ENCODE measurements at places on chromosomes 12 and 14.
A peak's percentile ranks its signal among the peaks of the same experiment; 100 is the strongest.

DNA sequence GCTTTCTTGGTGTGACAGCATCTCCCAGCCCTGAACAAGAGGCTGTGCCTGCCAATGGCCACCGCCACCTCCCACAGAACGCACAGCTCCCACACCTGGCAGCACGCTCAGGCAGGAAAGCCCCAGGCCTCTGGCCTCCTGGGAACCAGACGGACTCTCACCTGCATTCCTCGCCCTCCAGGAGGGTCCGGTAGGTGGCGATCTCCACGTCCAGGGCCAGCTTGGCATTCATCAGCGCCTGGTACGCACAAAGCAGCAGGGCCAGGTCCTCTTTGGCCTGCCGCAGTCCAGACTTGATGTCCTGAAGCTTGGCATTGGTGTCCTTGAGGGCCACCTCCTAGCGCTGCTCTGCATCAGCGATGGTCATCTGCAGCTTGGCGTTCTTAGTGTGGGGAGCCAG lies 12.1 kb upstream of the KRT77 start:
- DNase-seq = no peak

GRCh38 chr14:28151926-28152325 lies 614.7 kb upstream of the FOXG1 start:
- DNase-seq = no peak

DNA sequence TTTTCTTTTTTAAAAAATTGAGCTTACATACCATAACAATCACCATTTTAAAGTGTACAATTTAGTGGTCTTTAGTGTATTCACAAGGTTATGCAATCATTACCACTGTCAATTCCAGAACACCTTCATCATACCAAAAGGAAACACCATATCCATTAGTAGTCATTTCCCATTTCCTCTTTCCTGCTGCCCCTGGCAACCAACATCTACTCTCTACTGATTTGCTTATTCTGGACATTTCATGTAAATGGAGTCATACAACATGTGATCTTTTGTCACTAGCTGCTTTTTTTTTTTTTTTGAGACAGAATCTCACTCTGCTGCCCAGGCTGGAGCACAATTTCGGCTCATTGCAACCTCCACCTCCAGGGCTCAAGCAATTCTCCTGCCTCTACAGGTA lies 66.8 kb upstream of the CFL2 start:
- peak; percentile 88 for DNase-seq

- DNase-seq = no peak
Observed at GRCh38 chr12:3204730-3205531, 127.8 kb downstream of the TSPAN9 start.

- no peak for DNase-seq
Observed at GRCh38 chr12:59615392-59616165, 19.8 kb downstream of the SLC16A7 start.

- peak; percentile 74 for DNase-seq
Observed at GRCh38 chr14:102594514-102595175, 2.2 kb downstream of the RCOR1 start.

DNA sequence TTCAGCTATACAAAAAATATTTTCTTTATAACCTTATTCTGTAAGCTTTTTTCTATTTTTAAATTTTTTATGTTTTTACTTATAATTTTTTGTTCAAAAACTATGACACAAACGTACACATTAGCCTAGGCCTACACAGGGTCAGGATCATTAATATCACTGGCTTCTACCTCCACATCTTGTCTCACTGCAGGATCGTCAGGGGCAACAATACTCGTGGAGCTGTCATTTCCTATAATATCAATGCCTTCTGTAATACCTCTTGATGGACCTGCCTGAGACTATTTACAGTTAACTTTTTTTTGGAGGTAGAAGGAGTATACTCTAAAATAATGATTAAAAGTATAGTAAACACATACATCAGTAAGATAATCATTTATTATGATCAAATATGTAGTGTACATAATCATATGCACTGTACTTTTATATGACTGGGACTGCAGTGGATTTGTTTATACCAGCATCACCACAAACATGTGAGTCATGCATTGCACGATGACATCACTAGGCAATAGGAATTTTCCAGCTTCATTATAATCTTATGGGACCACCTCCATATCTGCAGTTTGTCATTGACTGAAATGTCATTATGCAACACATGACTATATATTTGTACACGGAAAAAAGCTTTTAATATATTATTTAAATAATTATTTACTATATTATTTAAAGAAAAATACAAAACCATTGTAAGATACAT lies 18.5 kb upstream of the PMCH start:
- DNase-seq = peak; percentile 69

- DNase-seq = no peak
Observed at GRCh38 chr12:46363582-46364299, 8.8 kb downstream of the SLC38A2 start.

DNA sequence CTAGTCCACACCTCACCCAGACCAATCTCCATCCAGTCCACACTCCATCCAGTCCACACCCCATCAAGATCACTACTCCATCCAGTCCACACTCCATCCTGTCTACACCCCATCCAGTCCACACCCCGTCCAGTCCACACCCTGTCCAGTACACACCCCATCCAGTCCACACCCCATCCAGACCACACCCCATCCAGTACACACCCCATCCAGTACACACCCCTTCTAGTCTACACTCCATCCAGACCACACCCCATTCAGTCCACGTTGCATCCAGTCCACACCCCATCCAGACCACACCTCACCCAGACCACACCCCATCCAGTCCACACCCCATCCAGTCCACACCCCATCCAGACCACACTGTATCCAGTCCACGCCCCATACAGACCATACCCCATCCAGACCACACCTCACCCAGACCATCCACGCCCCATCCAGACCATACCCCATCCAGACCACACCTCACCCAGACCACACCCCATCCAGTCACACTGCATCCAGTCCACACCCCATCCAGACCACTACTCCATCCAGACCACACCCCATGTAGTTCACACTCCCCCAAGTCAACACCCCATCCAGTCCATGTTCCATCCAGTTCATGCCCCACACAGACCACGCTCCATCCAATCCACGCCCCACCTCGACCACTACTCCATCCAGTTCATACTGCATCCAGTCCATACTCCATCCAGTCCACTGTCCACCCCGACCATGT lies 116.6 kb upstream of the RTL1 start:
- no peak for DNase-seq

- DNase-seq = peak; percentile 75
Observed at GRCh38 chr14:70567791-70568190, 32.7 kb downstream of the MED6 start.

- peak; percentile 33 for DNase-seq
Observed at GRCh38 chr14:75341620-75342019, 63.0 kb downstream of the FOS start.

DNA sequence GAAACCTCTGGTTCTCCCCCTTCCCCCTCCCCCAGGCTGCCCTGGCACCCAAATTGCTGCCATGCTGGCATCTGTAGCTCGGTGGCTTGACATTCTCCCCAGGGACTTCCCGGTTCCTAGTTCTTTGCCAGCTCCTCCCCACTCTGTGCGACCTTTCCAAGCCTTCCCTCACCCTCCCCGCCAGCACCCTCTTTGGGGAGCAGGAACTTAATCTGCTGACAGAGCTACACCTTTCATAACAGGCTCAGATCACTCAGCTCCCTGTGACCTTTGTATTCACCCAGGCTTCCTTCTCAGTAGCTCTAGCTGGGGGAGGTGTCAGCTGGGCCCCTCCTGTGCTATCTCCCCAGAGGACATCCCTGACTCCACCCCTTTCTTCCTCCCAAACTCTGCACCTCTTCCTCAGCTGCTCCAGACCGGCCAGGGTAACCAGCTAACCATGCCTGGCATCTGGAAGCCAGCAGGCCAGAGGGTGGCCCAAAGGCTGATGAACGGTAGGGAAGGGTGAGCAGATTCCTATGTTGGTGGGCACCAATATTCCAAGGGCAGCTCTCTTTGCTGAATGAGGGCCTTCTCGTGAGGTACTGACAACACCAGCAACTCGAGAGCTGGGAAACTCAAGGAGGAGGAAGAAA lies 1.8 kb upstream of the COX14 start:
- DNase-seq = no peak

- DNase-seq = no peak
Observed at GRCh38 chr12:104273503-104273902, 30.0 kb upstream of the EID3 start.

GRCh38 chr12:21678959-21679358 lies 21.3 kb upstream of the LDHB start:
- no peak for DNase-seq

DNA sequence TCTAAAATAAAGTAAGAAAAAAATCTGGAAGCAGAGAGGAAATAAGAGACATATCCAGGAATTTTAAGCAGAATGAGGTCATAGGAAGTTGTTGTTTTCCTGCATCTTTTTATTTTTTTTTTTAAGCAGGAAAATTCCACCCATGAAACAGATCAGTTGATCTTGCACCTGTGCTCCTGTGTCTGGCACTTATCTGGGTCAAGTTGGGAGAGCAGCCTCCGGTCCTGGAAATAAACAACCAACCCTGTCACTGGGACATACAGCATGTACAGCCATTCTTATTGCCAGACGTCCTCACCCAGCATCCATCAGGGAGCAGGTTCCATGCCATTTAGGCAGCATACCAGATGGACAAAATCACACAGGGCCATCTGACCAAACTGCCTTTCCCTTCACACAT lies 266.0 kb upstream of the BTG1 start:
- no peak for DNase-seq

DNA sequence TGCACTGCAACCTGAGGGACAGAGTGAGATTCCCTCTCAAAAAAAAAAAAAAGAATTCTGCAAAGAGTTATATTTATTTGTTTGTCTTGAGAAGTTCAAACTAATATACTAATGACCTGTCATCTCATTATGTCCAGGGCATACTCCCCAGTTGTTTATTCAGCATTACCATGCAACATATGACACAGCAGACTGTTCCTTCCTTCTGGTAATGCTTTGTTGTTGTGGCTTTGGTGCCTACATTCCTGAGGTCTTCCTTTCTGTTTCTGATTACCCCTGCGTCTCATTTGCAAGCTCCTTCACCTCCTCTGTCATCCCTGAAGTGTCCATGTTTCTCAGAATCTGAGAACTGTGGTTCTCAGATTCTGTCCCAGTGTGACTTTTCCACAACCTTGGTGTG lies 55.3 kb downstream of the DERA start:
- DNase-seq = peak; percentile 66

DNA sequence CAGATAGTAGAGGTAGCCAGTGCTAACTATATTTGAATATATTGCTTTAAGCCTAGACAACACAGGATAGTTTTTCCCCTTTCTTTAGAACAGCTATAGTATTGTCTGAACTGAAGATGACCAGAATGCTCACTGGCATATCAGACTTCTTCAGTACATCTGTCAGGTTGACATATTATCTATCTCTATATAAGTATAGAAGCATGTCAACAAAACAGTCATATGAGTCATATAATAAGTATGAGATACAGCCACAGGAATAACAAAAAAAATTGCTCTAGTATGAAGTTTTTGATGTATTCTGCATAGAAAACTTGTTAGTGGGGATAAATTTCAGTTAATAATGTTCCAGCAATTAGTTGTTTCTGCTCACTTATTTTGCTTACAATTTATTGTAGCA lies 767.7 kb downstream of the LRFN5 start:
- no peak for DNase-seq

- peak; percentile 76 for DNase-seq
Observed at GRCh38 chr14:73223049-73223448, 14.3 kb upstream of the PAPLN start.

DNA sequence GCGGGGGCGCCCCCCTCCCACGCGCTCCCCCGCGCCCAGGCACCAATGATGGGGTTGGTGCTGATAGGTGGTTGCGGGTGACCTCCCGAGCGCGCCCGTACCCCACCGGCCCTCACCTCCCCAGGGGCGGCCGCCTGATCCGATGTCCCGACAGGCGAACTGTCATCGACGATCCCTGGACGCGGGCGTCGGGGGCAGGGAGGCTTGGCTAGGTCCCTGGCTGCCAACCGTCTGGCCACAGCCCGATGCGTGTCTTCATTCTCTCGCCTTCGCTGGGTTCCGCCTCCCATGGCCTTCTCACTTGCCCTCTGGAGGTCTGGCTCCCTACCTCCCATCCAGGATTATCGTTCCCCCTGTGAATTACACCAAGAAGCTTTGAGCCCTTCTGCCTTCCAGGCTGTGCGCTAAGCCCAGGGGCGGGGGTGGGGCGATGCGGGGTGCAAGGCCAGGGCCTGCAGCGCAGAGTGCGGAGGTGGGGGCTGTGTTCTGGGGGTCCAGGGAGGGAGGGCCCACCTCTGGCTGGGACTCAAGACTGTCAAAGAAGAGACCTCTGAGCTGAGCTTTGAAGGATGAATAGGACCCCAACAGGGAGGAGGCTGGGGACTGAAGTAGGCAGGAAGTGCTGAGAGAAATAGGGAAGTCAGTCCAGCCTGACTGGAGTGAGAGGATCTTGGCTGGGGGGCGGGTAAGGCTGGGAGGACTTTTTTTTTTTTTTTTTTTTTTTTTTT lies 7.7 kb upstream of the RACGAP1 start:
- DNase-seq = no peak

DNA sequence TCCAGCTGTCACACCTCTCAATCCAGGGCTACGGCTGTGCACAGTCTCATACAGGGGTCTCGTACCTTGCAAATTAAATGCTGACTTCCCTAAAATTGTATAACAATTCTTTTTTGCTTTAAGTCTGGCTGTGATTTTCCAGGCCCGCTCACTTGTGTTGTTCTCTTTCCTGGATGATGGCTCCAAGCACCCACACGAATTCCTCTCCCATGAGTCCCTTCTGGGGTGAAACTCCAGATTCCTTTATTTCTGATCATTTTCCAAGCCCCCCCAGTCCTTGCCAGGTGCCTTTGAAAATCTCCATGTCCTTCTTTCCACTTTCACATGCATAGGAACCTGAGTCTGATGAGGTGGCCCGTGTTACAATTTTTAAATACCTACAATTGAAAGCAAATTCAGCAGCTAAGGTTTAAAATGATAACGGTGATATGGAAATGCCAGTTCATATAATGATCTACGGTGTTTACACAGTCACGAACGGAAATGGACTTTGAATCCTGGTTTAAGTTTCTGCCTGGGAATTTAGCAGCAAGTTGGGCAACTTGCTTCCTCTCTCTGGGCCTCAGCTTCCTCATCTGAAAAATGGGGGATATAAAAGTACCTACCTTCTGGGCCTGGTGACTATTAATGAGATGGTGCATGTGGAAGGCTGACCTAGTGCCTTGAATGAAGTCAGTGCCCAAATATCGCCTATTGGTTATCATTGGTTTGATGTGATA lies 85.5 kb downstream of the STAB2 start:
- DNase-seq = no peak

GRCh38 chr12:132454193-132454932 lies 35.6 kb upstream of the FBRSL1 start:
- DNase-seq = no peak

DNA sequence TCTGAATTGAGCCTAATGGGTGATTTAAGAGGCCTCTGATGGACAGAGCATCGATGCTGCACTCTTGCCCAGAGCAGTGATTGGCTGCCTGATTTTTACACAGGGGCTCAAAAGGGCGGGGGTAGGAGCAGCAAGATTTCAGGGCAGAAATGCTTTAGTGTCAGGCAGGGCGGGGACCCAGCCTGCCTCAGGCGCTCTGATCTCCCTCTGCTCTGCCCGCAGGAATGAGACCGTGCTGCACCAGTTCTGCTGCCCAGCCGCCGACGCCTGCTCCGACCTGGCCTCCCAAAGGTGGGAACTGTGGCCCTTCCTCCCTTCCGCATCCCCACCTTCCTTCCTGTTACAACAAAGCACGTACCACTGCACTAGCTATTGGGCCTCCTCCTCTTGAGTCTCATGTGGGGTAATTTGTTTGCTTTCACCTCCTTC lies 32.4 kb downstream of the IQSEC3 start:
- DNase-seq = no peak

Measured in choroid plexus epithelial cell (primary cell).